Mesenteric fat pad (tissue), 1 donor: ENCODE measurements at places on chromosomes 16 and 17.

DNA sequence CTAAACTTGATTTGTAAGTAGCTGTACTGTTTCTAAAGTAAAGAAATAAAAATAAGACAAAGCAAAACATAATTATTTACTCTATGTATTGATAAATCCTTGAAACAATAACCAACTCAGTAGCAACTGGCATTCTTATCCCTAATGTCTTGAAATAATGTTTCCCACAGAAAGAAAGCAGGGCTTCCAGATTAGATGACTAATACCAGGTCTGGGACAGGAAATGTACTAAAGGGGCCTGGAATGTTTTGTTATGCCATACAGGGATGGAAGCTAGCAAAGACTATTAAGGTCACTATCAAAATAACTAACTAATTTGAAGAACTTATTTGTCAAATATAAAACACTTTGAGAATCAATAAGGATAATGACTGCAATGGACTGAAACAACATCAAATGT, 82.1 kb downstream of the CFDP1 start:
- no peak for DNase-seq

DNA sequence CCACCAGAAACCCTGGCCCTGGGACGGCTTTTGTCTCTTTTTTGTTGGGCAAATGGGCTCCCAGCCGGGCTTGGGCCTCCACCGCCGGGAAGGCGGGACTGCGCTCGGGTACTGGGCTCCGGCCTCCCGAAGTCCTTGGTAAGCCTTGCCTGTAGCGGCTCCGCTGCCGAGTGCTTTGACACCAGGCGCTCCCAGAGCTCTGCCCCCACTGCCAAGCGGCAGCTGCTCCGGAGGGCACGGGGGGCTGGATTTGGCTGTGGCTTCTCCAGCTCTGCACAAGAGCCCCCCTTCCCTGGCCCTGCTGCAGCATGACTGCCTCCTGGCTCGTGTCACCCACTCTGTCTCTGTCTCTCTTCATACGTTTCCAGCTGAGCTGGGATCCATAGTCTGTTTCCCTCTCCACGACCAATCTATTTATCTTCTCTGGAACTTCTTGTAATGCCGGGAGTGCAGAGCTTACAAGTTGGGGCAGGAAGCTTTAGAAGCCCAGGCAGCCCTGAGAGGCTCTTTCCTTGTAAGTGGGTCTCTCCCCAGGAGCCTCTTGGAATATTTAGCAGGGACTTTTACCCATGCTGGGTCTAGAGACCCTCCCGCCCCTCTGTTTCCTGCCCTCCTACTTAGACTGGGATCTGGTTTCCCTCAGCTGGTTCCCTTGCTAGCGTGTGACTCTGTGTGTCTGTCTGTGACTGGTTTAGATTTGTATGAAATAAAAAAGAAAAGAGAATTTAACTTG, 246.9 kb upstream of the GSE1 start:
- no peak for DNase-seq

GRCh38 chr17:3531266-3532101, 26.1 kb downstream of the TRPV3 start:
- peak; percentile 83 for DNase-seq

- DNase-seq = no peak
Observed at GRCh38 chr16:48413272-48413671, 28.1 kb upstream of the SIAH1 start.

DNA sequence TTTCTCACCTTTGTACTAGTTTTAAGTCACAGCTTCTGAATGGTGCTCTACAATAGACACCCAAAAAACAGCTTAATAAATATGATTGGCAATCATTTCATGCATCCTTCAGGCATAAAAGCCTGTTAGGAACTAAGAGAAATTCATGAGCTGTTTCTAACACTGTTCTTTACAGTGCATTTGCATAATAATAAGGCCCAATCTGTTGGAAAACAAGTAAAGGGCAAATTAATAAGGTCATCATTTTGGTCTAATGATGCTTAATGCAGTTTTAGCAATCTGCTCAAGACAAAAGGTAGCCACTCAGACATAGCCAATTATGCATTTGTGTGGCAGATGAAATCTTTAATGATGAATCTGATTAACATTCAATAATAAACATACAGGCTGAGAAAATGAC, 55.5 kb upstream of the NACA2 start:
- DNase-seq = no peak

GRCh38 chr16:56710181-56710737, 19.7 kb upstream of the NUP93 start:
- no peak for DNase-seq

GRCh38 chr16:84475643-84476240, 28.7 kb downstream of the MEAK7 start:
- peak; percentile 55 for DNase-seq

DNA sequence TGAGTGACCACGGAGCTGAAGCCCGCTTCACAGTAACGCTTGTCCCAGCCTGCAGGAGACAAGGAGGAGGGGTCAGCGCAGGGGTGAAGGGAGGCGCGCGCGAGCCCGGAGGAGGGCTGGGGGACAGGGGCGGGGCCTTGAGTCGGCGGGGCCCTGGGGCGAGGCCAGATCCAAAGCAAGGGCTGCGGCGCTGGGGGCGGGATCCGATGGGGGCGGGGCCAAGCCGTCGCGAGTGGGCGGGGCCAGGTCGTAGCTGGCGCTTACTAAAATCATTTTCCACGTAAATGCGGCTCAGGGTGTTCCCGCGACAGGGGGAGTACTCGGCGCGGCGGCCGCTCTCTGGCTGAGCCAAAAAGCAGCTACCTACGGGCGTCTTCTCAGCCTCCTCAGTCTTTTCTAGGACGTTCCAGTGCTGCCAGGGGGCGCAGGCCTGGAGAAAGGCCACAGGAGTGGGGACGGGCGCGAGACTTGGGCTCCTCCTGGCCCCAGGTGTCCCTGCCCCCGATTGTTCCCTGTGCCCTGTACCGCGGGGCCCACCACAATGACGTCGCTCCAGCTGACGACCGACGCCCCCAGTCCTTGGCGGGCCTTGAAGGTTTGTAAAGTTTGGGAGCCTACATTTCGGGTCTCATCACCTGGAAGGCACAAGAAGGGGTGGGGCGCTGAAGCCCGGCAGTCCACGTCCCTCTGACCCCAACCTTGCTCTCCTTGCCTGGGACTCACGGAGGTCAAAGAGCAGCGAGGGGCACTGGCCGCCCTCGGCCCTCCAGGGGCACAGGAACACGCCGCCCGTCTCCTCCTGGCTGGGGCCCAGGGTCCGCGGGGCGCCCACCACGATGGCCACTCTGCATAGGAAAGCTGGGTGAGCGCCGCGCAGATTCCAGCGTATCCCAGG, 3.9 kb downstream of the ITGA2B start:
- DNase-seq = peak; percentile 92

- no peak for DNase-seq
Observed at GRCh38 chr16:58409316-58409973, 17.2 kb downstream of the GINS3 start.

DNA sequence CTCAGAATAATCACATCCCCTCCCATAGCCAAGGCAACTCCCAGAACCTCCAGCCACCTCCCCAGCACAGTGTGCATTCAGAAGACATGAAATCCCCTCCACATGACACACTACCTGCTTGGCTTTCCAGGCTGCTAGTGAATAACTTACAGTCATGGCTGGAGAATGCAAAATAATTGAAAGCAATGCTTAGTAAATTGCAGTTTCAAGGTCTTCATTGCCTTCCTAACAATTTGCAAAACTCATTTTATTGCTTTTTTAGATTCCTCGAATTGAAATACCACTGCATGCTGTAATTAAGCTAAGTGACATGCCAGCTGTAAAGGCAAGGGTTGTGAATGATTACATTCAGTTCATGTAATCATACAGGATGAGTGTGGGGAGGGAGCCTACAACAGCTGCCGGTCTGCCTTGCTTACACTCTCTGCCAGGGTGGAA, 29.0 kb upstream of the HOXB13 start:
- DNase-seq = no peak

DNA sequence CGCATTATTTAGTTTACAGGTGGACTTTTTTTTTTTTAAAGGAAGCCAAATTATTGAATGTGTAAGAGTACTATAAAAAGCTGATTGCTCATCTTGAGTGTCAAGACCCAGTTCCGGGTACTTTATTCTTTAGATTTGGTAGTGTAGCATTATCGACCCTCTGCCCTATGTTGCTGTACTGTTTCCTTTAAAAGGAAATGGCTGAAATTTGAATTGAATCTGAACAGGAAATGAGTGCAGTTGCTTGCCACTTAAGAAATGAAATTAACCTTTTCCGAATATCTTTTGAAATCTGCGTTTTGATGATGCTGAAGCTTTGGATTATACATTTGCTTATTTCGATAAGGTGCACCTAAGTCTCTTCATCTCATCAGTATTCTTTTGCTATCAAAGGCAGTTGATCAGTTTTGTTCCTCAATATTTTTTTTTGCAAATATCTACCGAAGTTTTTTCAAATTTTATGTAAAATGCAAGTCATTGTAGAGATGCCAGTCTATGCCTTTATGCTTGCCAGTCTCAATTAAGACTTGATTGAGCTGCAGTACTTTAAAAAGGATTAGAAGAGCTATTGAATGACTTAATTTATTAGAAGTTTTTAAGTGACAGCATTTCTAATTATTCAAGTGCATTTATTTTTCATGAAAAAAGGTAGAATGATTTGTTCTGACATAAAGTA, 1.8 kb downstream of the GGNBP2 start:
- no peak for DNase-seq

GRCh38 chr16:1006781-1007180, 25.2 kb downstream of the SOX8 start:
- no peak for DNase-seq
